ENCODE measurements at places on chromosomes 5 and 9.

GRCh38 chr5:80930940-80931339, 29.2 kb upstream of the RASGRF2 start:
- no peak for DNase-seq

DNA sequence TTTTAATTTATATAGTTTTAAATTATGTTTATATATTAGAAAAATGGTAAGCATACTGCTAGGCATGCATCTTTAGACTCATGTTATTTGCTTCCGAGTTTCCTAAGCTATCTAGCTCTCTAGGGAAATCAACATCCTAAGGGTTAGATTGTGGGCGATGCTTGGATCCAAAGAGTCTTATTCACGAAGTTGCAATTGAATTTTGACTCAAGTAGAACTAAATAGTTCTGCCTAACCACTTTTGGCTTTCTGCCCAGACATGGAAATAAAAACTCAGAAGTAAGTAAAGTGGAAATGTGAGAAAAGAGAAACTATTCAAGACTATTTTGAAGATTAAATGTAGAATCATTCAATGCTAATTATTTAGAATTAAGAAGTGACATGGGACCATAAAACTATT, 440.4 kb downstream of the CDH18 start:
- no peak for DNase-seq

- no peak for DNase-seq
Observed at GRCh38 chr5:170480260-170480659, 23.6 kb upstream of the KCNIP1 start.

- no peak for DNase-seq
Observed at GRCh38 chr5:6950250-6950649, 237.0 kb downstream of the TENT4A start.

DNA sequence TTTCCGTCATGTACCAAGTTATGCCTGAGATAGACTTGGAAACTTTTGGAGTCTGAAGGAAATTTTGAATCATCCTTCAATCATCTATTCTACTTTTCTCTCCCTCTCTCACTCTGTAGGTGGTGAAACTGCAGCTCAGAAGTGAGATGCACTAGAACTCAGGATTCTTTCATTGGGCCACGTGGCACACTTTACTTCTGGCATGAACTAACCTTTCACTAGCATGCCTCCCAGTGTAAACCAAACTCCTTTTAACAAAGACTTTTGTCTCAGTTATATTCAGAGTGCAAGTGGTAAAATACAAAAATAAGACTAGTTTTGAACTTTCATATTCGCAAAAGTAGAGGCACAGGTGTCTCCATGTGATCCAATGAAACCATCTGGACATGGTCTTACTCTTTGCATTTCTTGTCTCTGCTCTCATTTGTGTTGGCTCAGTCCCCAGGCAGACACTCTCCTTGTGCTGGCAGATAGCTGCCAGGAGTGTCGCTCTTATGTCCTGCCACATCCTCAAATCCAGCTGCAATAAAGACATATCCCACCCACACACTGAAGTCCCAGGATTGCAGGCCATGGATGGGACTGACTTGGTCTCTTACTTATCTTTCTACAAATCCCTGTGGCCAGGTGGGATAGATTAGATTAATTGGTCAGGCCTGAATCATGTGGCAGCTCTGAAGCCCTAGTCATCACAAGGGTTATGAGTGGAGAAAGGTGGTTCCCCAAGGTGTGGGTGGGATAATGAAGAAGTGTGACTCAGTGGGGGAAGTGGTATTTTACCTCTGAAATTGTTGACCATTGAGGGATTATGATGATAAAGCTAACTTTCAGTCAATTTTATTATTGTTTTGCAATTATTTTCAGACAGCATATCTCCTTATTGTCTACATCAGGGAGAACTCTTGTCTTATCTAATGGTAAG, 267.5 kb downstream of the GABRB2 start:
- no peak for DNase-seq

GRCh38 chr9:133135146-133135745, 14.2 kb upstream of the RALGDS start:
- no peak for DNase-seq

DNA sequence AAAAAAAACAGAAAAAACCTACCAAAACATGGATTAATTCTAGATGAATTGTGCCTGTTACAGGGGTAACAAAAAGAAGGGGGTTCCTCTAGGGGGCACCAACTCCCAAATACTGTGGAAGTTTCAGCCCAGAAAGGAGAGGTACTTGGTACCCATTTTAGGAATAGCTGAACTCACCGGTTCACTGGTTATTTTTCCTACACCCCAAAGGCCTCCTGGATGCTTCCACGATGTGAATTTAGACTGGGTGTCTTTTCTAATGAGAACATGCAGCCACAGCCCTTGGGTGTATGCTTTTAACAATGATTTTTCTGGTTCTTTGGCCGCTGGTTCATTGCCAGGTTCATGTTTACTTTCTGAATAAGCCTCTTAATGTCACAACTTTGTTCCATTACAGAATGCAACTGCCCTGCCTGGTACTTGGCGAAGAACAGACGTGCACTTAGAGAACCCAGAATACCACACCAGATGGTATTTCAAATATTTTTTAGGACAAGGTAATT, 46.7 kb downstream of the GARNL3 start:
- peak; percentile 54 for DNase-seq

GRCh38 chr5:139178935-139179334, 19.2 kb downstream of the SIL1 start:
- no peak for DNase-seq

GRCh38 chr5:2900360-2900759, 148.9 kb upstream of the IRX2 start:
- DNase-seq: no peak

DNA sequence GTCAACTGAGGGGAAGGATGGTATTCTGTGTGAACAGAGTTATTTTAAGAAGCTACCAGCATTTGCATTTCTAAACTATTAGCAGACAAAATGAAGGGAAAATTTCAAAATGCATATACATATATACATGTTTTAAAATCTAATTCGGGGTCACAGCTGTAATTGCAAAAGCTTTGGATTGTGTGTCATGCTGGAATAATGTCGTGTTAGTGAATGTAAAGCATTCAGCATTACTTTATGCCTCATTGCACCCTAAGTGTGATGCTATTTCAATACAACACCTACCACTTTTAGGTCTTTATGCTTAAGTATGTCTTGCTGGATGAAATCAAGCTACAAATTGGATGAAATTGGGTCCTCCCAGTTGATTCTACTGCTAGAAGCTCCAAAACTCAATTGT, 687.6 kb upstream of the MEF2C start:
- DNase-seq: no peak

DNA sequence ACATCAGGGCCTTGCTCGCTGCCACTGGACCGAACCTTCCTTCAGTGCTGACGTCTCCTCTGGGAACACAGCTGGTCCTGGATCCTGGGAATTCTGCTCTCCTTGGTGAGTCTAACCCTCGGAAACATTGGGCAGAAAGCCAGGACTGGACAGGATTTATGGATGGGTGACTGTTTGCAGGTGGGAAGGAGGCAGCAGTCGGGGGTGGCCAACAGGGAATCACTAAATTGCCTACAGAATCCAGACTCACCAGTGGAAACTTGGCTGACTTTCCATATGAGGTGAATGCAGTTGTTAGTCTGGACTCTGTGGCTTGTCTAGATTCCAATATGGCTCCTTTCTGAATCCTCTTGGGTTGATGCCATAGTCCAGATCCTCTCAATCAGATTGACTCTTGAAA, 203.1 kb downstream of the SAXO1 start:
- no peak for DNase-seq

GRCh38 chr5:73499756-73500155, 1.5 kb downstream of the BTF3 start:
- no peak for DNase-seq

DNA sequence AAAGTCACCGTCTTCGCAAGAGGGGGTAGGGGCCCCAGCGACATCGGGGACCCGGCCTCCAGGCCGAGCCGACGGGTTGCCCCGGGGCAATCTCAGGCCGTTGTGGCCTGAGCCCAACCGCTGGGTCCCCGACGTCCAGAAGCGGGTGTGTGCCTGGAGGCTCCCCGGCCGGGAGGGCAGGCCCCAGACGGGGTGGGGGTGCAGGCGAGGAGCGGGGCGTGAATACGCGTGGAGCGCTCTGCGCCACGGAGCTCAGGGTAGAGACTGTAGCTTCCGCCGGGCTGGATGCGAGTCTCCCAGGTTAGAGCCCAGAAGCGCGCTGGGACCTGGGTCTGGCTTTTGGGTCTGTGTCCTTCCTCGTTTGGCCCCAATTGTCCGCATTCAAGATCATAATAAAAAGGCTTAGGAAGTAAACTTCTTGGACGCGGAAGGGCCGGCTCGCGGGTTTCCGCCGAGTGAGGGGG, 3.5 kb downstream of the BARX1 start:
- DNase-seq: no peak

DNA sequence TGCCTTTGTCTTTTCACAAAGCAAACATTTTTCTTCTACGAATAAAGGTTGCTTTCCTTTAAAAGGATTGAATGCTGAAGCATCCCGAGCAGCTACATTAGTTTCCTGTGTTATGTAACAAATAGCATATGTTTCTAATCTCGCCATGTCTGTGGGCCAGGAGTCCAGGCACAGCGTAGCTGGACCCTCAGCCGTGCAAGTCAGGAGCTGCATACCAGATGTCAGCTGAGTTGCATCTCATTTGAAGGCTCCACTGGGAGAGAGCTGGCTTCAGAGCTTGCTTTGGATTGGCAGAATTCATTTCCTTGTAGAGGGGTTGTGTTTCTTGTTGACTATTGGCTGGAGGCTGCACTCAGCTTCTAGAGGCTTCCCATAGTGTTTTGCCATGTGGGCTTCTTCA, 16.0 kb upstream of the GOLPH3 start:
- DNase-seq: no peak

- no peak for DNase-seq
Observed at GRCh38 chr5:125054146-125054545, 307.7 kb upstream of the ZNF608 start.

DNA sequence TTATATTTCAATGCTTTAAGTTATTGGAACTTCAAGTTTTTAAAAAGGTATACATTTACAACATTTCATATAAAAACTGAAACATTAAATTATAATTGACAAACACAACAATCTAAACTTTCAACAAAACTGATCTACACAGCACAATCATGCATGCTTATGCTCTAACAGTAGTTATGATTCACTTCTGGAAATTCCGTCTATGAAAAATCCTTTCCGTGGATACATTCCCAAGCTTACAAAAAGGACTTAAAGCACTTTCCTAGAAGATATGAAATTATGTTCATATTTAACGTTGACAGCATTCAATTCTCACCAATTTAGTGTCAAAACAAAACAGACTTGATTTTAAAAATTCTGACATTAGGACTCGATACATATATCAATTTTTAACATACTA, 3.7 kb downstream of the HNRNPH1 start:
- DNase-seq: no peak

- DNase-seq: peak; percentile 84
Observed at GRCh38 chr5:34656001-34656699, at the start of gene RAI14. TSS of gene RAI14 (plus strand) at chr5:34656328. CDS start at chr5:34686920, 30,592 bp downstream.

DNA sequence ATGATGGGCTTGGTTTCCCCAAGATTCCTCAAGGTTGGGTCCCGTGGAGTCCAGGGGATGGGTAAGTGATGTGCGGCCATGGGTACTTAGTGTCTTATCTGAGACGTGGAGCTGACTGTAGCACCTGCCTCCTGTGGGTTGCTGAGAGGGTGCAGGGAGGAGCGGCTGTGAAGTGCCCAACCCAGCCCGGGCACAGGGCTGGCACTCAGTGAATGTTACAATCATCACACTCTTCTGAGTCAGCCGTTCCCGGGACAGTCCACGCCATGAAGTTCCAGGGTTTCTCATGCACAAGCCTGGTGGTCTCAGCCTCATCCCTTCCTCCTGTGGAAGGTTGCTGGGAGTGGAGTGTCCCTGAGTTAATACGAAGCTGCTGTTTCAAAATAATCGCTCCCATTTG, 29.1 kb downstream of the NTNG2 start:
- no peak for DNase-seq

- DNase-seq: peak; percentile 48
Observed at GRCh38 chr5:168865968-168866367, 286.8 kb upstream of the PANK3 start.

DNA sequence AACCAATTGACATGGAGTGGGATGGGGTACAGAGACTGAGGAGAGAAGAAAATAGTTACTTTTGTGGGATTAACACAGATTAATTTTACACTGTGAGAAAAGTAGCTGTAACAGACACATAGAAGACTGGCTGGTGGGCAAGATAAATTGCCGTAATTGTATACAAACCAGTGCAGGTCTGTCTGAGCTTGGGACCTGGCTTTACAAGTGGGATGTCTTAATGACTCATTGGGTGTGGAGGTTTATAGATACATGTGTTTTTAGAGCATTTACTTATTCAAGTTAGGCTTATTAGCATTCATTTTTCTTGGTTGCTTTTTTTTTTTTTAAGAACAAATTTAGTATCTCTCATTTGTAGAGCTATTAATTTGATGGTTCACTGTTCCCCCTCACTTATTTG, 37.5 kb downstream of the SLC44A1 start:
- no peak for DNase-seq

DNA sequence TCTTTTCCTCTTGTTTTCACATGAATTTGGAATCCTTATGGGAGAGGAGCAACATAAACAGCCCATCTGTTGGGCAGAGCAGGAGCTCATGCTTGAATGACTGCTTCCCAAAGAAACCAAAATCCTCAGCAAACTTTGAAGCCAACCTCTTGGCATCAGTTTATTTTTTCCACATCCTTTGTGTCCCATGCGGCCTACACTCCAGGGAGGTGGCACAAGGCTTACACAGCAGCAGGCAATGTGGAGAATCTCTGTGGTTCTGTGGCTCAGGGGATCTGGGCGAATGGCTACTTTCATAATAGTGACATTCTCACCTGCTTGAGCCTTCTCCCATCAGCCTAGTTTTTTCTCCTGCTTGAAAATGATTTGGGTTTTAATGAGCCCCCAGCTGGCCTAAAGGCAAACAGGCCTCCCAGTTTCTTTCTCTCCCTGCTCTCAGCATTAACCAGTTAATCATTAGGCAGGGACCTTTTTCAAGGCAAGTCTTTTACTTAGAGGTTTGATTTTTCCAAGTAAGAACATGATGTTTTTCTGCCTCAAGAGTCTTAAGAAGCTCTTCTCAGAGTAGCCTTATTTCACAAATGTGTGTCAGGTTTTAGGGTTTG, 370.3 kb downstream of the ARHGEF28 start:
- DNase-seq: no peak

DNA sequence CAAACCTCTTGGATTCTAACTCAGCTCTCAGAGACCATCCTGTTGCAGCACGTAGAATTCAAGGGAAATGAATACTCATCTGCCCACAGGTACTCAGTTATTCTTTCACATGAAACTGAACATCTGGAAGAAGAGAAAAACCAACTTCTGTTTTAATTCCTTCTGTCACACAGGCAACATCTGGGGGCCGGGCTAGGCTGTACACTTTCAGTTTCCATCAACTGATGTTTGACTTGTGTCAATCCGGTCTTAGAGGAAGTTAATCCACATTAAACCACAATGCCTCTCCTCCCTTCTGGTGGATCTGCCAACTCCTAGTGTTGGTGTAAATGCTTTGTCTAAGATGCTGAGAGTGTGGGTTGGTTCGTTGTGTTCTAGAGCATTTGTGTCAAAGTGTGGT, 17.6 kb downstream of the DMRT3 start:
- DNase-seq: no peak

- no peak for DNase-seq
Observed at GRCh38 chr5:141250576-141250975, 5.4 kb downstream of the PCDHB15 start.

Measured in WTC11 (cell line).